ENCODE measurements at places on chromosomes 13 and 19. TPM values are rescaled to one million over a fixed set of nuclear protein-coding genes. Genes with fewer than 3 reads are reported as not detected.

Gene FREM2
- total RNA-seq: 0.07 TPM

Gene LYPD5
- 4.0 TPM for total RNA-seq

Gene ZNF700
- 8.1 TPM for total RNA-seq

Gene PROZ
- total RNA-seq: not detected

Gene TMC4
- 7.2 TPM for total RNA-seq

Measured in foreskin keratinocyte (primary cell).